ENCODE measurements at places on chromosomes 1 and 21.

DNA sequence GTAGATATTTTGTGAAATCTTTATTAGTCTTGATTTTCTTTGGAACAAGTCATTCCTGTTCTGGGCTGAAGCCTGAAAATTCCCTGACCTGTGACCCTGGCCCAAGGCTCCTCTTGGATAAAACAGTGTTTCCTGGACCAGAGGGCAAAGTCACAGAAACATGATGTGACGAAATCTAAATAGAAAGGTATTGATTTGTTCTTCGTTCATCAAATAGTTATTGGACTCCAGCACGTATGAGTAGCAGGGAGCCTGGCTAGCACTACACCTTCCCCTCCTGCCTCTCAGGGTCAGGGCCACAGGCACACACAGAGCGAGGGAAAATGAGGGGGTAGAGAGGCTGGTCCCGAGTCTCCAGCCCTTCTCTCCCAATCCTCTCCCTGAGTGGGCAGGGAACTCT, 1.7 kb upstream of the CLDN14 start:
- no peak for DNase-seq

- DNase-seq, result no peak
Measured at GRCh38 chr21:42430521-42430920, 26.8 kb downstream of the UBASH3A start.

DNA sequence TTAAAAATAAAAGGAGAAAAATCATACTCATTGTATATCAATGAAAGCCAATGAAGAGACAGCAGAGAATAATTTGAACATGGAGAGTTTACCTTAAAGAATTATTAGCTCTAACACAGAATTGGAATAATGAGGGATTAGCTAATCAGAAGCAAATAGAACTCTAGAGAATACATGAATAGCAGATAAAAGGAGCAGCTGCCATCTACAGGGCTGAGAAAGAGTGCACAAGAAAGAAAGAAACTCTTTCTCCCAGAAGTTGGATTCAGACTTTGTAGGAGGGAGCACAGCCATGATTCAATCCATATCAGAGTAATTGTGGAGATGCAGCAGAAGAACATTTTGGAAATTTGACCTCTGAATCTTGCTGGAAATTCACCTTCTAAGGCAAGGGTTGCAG, 1171.2 kb downstream of the PLA2G4A start:
- DNase-seq, result no peak

DNA sequence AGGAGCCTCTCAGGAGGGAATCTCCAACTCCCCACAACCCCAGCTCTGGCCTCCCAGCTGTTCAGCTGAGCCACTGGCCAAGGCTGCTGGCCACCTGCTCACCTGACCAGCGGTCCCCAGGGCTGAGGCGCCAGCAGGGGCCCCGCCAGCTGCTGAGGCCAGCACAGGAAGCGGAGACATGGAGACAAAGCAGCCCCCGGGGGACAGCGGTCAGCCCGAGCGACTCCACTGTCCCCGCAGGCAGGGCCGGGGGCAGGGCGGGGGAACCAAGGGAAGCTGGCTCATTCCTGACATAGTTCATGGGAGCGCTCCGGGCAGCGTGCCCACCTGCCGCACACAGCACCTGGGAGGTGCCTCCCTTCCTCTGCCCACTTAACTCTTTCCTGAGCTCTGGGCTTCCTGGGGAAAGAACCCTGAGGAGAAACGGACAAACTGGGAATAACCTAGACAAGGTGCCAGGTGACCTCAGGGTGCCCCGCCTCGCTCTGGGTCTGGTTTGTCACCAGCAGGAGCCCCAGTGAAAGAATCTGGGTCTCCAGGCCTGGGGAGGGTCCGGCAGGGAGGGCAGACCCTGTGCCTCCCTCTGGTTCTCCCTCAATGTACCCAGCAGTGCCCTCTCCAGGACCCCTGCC, 10.7 kb downstream of the EPHA2 start:
- DNase-seq, result no peak

DNA sequence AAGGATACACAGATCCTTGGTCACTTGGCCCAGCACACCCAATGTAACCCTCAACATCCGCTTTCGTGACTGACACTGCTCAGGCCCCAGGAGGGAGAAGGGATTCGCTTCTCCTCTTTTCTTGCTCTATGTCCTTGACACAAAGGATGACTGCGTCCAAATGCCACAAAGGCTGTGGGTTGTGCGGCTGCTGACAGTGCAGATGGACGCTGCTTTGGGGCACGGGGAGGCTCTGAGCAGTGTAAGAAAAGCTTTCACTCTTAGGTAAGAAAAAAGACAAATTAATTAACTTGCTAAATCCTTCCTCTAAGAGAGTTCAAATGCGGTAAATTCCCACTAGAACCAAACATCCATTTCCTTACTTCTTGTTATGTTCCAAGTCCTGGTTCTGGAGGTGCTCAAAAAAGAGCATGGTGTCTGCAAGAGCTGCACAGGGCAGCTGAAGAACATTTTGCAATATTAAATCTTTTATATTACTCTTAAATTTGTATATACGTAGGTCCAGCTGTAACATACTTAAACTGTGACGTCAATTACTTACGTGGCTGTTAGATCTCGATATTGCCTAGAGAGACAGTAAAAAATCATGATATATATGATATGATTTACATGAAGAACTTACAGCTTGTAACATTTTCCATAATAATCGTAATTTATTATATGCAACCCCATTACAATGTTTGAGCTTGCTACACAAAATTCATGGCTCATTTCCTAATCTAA, 19.4 kb upstream of the EPHB2 start:
- DNase-seq, result no peak

GRCh38 chr1:112982853-112983536, 27.0 kb upstream of the SLC16A1 start:
- peak; percentile 12 for DNase-seq

GRCh38 chr1:78721136-78721535, 71.5 kb downstream of the IFI44 start:
- no peak for DNase-seq

GRCh38 chr1:15757575-15758342, 836 bp upstream of the FBLIM1 start:
- DNase-seq, result no peak

DNA sequence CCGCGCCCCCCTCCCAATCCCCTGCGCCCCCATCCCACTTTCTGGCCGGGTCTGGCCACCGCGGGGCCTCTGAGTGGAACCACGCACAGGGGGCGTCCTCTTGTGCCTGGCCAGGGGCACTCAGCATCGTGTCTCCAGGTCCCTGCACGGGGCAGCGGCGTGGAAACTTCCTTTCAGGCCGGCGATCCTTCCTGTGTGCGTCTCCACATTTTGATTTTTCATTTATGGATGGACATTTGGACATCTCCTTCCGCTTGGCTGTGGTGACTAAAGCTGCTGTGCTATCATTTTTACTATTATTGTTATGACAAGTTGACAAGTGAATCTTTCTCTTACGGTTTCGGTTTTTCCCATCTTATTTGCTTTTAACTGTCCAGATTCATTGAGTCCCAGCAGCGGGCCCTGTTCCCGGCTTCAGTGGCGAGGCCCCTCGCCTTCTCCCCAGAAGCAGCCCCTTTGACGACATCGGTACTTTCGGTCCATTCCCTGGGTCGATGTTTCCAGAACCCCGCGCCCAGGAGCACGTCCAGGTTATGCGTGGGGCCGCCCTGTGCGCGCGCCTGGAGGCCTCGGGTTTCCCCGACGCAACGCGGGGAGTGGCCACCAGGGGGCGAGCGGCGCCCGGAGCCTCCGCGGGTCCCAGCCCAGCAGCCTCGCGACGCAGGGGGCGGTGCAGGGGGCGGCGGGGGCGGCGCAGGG, 12.4 kb upstream of the SLC19A1 start:
- peak; percentile 97 for DNase-seq

GRCh38 chr1:87956072-87956471, 627.4 kb downstream of the LMO4 start:
- no peak for DNase-seq

- no peak for DNase-seq
Measured at GRCh38 chr1:89203166-89203565, 4.4 kb upstream of the GBP4 start.

GRCh38 chr1:202588503-202589189, 121.6 kb downstream of the SYT2 start:
- DNase-seq, result no peak

DNA sequence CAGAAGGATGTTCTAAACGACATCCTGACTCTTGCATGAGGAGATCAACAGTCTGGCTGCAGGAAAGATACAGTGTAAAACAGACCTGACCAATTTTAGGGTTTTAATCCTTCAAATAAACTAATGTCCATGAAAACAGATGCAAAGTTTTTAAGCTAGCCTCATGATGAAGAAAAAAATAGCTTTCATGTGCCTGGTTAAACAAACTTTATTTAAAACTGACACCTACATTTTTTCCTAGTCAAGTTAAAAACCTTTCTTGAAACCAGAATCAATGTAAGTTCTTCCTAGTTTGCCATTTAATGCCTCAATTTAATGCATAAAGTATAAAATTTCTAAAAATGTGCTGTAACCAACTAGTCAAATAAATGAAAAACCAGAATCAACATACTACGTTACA, 2.9 kb downstream of the WDR26 start:
- no peak for DNase-seq

- DNase-seq, result no peak
Measured at GRCh38 chr1:153608742-153609584, 4.0 kb downstream of the S100A16 start.

- no peak for DNase-seq
Measured at GRCh38 chr1:50667710-50668356, 244.6 kb upstream of the DMRTA2 start.

DNA sequence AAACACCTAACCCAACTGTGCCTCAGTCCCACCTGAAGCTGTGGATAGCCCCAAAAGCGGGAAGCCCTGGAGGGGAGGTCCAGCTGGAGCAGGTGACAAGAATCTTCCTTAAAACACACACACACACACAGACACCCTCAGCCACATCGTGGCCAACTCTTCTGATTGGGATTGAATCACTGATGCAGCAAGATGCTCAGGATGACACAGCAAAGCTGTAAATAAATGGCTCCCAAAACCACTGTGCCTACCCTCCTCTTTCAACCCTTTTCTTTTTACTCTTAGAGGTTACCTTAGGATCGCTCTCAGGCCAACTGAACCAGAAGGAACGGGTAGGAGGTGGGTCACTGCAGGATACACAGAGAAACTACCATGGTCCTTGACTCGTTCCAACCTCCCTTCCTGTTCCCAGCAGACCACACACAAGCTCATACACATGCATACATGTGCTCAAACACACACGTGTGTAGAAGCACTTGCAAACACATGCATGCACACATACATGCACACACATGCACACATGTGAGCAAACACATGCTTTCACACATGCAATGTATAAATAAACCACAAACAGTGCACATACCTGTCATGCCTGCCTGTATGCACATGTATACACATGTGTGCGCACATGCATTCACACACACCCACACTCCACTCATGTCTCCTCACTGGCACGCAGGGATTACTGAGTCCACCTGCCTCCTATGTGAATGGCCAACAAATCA, 14.4 kb downstream of the CAPN9 start:
- DNase-seq, result no peak

GRCh38 chr1:244971552-244972216, 107.3 kb upstream of the HNRNPU start:
- DNase-seq, result no peak

- DNase-seq, result no peak
Measured at GRCh38 chr1:66624412-66625060, 90.6 kb downstream of the SGIP1 start.

GRCh38 chr1:245019910-245020486, 134.8 kb upstream of the KIF26B start:
- DNase-seq, result no peak

- DNase-seq, result no peak
Measured at GRCh38 chr1:181185461-181185860, 97.0 kb downstream of the IER5 start.

GRCh38 chr1:59396387-59396786, 99.5 kb downstream of the FGGY start:
- no peak for DNase-seq

DNA sequence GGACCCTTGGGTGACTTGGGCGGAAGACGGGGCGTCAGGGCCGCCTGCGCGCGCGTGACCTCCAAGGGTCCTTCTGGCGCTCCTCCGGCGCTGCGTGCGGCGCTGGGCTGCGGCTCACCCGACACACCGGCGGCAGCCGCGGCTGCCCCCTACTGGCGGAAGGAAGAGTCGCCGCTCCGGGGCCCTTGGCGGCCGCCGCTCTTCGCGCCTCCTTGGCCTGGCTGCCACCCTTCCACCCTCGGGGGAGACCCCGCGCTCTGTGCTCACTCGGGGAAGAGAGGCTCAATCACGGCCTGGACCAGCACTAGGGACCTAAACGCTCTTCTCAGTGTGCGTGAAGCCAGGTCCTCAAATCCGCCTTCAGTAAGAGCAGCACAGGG, 89.7 kb downstream of the DMRTA2 start:
- DNase-seq, result peak; percentile 7

DNA sequence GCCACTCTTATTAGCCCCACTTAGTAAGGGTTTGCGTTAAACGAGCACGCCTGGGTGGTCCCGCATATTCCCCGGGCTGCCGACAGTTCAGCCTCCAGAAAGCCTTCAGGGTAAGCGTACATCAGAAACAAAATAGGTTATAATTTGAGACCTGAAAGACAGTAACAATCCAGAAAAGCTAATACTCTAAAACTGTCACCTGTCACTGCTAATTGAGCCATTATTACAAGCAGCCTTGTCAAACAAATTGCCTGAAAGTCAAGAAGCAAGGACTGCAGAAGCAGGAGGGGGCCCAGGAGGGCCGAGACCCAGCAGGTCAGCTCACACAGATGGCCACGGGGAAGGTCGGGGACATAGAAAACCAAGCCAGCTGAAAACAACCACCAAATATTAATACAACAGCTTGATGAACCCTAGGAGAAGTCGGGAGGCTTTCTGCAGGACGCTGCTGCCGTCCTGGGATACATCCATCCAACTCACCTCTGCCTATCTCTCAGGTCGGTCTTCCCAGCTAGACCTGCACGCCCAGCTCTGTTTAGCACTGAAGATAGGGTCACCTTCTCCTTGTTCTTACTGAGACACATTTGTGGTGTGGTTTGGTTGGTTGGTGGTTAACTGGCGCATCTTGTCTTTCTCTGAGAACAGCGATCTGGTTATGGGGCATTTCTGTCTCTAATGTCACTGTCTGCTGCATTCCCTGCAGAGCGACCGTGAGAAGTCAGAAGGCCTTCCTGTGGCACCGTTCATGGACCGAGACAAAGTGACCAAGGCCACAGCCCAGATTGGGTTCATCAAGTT, 110.8 kb downstream of the WDR4 start:
- no peak for DNase-seq

GRCh38 chr1:154822233-154822632, 47.8 kb downstream of the KCNN3 start:
- no peak for DNase-seq

DNA sequence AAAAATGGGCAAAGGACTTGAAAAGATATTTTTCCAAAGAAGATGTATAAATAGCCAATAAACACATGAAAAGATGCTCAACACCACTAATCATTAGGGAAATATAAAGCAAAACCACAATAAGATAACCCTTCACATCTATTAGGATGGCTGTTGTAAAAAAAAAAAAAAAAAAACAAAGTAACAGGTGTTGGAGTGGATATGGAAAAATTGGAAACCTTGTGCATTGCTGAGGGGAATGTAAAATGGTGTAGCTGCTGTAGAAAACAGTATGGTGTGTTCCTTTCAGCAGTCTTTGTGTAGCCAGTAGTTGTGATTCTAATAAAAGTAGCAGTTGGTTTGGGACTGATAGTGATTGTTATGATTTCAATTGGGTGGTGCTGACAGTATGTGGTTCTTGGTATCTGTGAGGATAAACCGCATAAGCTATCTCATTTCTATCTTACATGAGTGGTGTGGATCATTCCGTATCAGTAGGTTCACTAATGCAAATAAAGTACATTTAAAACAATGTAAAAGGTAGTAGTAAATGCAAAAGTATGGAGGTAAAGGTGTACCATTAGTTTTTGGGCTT, 19.9 kb downstream of the MAN1A2 start:
- no peak for DNase-seq

- DNase-seq, result no peak
Measured at GRCh38 chr1:167924543-167925231, 10.8 kb upstream of the ADCY10 start.

- no peak for DNase-seq
Measured at GRCh38 chr1:18198260-18198659, 90.7 kb downstream of the IGSF21 start.
